ENCODE measurements at places on chromosomes 16 and 17. TPM values are rescaled to one million over a fixed set of nuclear protein-coding genes. Genes with fewer than 3 reads are reported as not detected.

The KPNA2 gene
- 229 TPM for total RNA-seq

The SLFN13 gene
- total RNA-seq: 48.7 TPM

The PPM1E gene
- total RNA-seq: 0.02 TPM

The NPIPA8 gene
- not detected for total RNA-seq

The KRT37 gene
- total RNA-seq: not detected

The ANKRD40 gene
- total RNA-seq: 27.4 TPM

The DYNLRB2 gene
- not detected for total RNA-seq

The CIAO2B gene
- total RNA-seq: 195 TPM

The FAM171A2 gene
- 0.19 TPM for total RNA-seq

- DNase-seq: no peak
These were observed 17.4 kb downstream of the ASPSCR1 start for GRCh38 chr17:81994593-81995462.

- no peak for DNase-seq
These were observed 723 bp downstream of the TMEM186 start for GRCh38 chr16:8796469-8797363.

GRCh38 chr16:50169555-50170096 lies 16.5 kb downstream of the TENT4B start:
- DNase-seq: no peak

- peak; percentile 91 for DNase-seq
These were observed 20.1 kb upstream of the KRT19 start for GRCh38 chr17:41547921-41548843.

Measured in activated CD4-positive, alpha-beta memory T cell treated with anti-CD3 and anti-CD28 coated beads for 36 hours (primary cell).